Liver (tissue), 10 donors: ENCODE measurements at places on chromosomes 1 and 21. TPM values are rescaled to one million over a fixed set of nuclear protein-coding genes. Genes with fewer than 3 reads are reported as not detected.

Gene FTCD
- 168 TPM for total RNA-seq

Gene C4BPB
- total RNA-seq = 460 TPM

Gene LEPR
- total RNA-seq = 45.6 TPM

Gene MASP2
- total RNA-seq = 118 TPM

Gene RAB3B
- 5.4 TPM for total RNA-seq

Gene CSMD2
- total RNA-seq = 0.09 TPM

DNA sequence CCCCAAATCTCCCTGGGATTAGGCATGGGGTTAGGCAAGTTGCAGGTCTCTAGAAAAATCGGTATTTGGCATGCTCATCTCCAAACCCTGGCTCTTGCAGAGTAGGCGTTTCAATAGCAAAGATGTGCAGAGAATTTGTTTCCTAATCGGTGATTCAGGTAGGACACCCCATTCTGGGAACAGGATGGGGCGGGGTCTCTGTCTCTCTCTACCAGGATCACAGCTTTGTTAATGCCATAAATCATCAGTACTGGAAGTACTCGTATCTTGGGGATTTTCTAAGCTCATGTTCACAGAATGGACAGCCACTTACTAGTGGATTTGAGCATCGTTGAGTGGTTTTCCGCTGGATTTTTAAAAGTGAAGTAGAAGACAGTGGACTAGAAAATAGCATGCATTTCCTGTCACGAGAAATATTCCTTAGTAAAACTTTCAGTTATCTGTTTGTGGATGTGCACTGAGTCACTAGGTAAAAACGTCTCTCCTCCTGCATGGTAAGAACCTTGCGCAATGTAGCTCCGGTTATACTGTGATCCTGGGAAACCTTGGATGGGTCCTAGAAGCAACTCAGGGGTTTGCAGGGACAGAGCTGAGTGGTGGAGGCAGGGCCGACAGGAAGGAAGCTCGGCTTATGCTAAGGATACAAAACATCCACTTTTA lies 5.1 kb downstream of the TMEM51 start:
- no peaks in the 10 kb centered on the region for H3K27me3 ChIP-seq
- DNase-seq = no peak
- H3K27ac ChIP-seq = peak overlapping the region; percentile 60
- H3K36me3 ChIP-seq = no peaks in the 10 kb centered on the region
- no peak overlapping the region for H3K4me3 ChIP-seq
- H3K4me1 ChIP-seq = peaks cover 17% of the 10 kb centered on the region

DNA sequence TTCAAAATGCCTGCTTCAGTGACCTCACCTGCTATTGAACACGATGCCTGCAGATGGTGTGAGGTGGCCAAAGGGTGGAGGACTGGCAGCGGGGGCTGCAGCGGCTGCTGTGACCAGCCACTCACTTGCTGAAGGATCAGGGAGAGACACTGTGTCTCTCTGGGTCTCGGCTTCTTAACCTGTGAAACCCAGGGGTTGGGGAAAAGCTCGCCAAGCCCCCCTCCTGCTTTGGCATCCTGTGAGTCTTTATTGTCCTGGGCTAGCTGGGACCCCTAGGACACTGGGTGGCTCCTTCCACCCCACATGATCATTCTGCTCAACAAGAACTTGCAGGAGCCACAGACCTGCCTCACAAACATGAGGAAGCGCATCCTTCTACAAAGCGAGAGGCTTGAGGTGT lies 112.8 kb downstream of the SIM2 start:
- DNase-seq = no peak
- no peak overlapping the region for H3K4me3 ChIP-seq
- no peaks in the 10 kb centered on the region for H3K27me3 ChIP-seq
- no peak overlapping the region for H3K27ac ChIP-seq
- no peaks in the 10 kb centered on the region for H3K36me3 ChIP-seq

GRCh38 chr1:51284487-51284954 lies 45.8 kb downstream of the TTC39A start:
- H3K27ac ChIP-seq = no peak overlapping the region
- no peak overlapping the region for H3K4me3 ChIP-seq
- H3K36me3 ChIP-seq = no peaks in the 10 kb centered on the region
- peaks cover 16% of the 10 kb centered on the region for H3K4me1 ChIP-seq
- DNase-seq = peak; percentile 82
- H3K27me3 ChIP-seq = no peaks in the 10 kb centered on the region

DNA sequence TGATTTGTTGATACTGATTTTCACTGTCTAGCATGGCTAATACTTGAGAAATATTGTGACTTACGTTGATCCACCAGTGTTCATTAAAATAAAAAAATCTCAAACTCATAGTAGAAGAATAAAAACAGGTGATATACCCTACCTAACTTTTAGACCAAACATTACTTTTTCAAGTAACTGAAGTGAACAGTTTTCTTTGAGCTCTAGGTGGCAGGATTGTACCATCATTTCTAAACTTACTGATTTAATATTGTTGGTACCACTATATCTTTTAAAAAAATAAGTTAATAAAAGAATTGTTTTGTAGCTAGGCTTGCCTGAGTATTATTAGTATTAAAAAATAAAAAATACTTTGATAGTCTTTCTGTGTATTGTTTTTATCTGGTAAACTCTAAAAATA lies 21.5 kb downstream of the CDC73 start:
- no peaks in the 10 kb centered on the region for H3K27me3 ChIP-seq
- H3K4me1 ChIP-seq = no peaks in the 10 kb centered on the region
- no peak for DNase-seq
- peaks cover 31% of the 10 kb centered on the region for H3K36me3 ChIP-seq
- H3K4me3 ChIP-seq = no peak overlapping the region
- H3K27ac ChIP-seq = no peak overlapping the region

- no peak overlapping the region for H3K27ac ChIP-seq
- DNase-seq = no peak
- H3K4me1 ChIP-seq = no peaks in the 10 kb centered on the region
- H3K4me3 ChIP-seq = no peak overlapping the region
- H3K36me3 ChIP-seq = no peaks in the 10 kb centered on the region
Observed at GRCh38 chr1:3577711-3578432, 33.4 kb downstream of the MEGF6 start.
